ENCODE measurements at places on chromosomes 2 and 18. TPM values are rescaled to one million over a fixed set of nuclear protein-coding genes. Genes with fewer than 3 reads are reported as not detected.

DNA sequence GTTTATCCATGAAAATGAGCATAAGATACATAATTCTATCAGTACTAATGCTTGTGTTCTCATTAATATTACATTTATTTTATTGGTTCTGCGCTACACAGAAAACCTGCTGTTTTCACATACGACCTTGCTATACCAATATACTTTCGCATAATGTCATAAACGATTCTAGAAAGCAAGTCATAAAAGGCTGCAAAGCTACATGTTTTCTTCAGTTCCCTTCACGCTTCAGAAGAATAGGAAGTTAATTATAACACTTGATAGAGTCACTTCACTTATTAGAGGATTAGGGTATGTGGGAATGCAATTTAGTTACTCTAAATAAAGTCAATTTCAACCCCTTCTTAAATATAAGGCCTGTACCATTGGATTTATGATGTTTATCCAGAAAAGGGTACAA, 29.0 kb downstream of the PSME4 start:
- no peak overlapping the region for H3K27ac ChIP-seq
- no peaks in the 10 kb centered on the region for H3K27me3 ChIP-seq
- H3K4me1 ChIP-seq = no peaks in the 10 kb centered on the region
- H3K4me3 ChIP-seq = no peak overlapping the region
- H3K36me3 ChIP-seq = peaks cover 15% of the 10 kb centered on the region

DNA sequence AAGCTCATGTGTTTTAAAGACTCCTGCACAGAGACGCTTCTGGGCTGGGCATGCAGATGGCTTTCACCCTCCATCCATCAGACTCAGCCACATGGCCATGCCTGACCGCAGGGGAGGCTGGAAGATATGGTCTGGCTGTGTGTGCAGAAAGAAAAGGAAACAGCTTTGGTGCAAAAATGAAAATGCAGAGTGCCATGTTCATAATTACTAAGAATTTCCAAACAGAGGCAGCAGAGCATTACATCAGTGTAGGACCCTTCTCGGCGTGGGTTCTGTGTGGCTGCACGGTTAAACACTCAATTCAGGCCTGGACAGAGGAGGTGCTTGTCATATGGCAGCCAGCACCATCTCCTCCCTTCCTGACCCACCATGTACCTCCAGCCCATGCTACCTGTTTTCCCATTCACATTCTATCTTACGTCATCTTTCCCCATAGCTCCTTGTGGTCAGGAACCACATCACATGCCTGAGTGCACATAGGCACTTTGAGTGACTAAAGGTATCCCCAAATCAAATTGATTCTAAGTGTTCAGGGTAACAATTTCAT, 200.3 kb upstream of the ID2 start:
- peaks cover 2% of the 10 kb centered on the region for H3K27me3 ChIP-seq
- H3K36me3 ChIP-seq = no peaks in the 10 kb centered on the region
- peaks cover 30% of the 10 kb centered on the region for H3K4me1 ChIP-seq
- no peak overlapping the region for H3K27ac ChIP-seq
- no peak for DNase-seq
- H3K4me3 ChIP-seq = no peak overlapping the region

DNA sequence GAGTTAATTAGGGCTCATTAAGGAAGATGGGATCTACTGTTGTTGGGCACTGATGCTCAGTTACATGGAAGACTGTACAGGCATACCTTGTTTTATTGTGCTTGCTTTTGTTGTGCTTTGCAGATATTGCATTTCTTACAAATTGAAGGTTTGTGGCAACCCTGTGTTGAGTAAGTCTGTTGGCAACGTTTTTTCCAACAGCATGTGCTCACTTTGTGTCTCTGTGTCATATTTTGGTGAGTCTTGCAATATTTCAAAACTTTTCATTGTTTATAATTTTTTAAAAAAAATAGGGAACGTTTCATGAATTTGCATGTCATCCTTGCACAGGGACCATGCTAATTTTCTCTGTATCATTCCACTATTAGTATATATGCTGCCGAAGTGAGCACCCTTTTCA, 15.6 kb downstream of the PHLPP1 start:
- no peaks in the 10 kb centered on the region for H3K36me3 ChIP-seq
- H3K27me3 ChIP-seq = no peaks in the 10 kb centered on the region
- no peak overlapping the region for H3K27ac ChIP-seq
- DNase-seq = no peak

- H3K27me3 ChIP-seq = no peaks in the 10 kb centered on the region
- no peak overlapping the region for H3K4me3 ChIP-seq
- H3K4me1 ChIP-seq = no peaks in the 10 kb centered on the region
- H3K36me3 ChIP-seq = no peaks in the 10 kb centered on the region
- no peak for DNase-seq
- H3K27ac ChIP-seq = no peak overlapping the region
Observed at GRCh38 chr2:79972661-79973060, 331.9 kb downstream of the LRRTM1 start.

- no peak overlapping the region for H3K27ac ChIP-seq
- DNase-seq = no peak
- H3K4me3 ChIP-seq = no peak overlapping the region
- no peaks in the 10 kb centered on the region for H3K36me3 ChIP-seq
- H3K4me1 ChIP-seq = no peaks in the 10 kb centered on the region
- H3K27me3 ChIP-seq = no peaks in the 10 kb centered on the region
Observed at GRCh38 chr2:203853271-203853670, 14.3 kb upstream of the CTLA4 start.

DNA sequence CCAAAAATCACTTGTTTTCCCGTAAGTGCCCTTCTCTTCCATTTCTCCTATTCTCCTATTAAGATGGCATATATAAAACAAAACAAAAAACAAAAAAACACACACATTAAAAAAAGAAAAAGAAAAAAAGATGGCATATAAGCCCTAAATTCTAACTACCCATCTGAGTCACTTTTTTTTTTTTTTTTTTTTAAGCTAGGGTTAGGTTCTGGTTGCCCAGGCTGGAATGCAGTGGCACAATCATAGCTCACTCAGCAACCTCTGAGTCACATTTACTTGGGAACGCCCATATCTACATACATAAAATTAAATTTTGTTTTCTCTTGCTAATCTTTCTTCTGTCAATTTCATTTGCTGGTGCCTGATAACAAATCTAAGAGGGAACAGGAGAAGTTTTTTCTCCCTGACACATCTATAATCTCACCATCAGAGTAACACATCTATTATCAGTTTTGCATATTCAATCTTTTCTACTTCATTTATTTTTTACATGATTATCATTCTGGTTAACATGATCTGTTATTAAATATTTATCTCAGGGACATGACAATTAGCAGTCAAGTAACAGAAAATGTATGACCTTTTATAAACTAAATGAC, 52.1 kb downstream of the EEF1B2 start:
- H3K4me3 ChIP-seq = no peak overlapping the region
- no peaks in the 10 kb centered on the region for H3K27me3 ChIP-seq
- H3K27ac ChIP-seq = no peak overlapping the region
- H3K36me3 ChIP-seq = no peaks in the 10 kb centered on the region

DNA sequence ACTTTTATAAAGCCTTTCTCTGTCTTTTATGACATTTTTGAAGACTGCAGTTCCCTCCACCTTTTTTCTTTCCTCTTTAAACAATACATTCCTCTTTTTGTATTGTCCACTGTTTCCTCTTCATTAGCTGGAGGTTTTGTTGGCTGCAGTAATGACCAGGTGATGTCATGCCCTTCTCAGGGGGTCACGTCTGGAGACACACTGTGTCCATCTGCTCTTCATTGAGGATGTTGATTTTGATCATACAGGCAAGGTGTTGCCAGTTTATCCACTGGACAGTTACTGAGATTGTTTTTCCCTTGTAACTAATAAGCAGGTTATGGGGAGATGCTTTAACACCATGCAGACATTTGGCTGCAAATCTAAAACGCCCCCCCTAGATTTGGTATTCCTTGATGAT, 19.8 kb downstream of the ZNF407 start:
- DNase-seq = no peak
- no peak overlapping the region for H3K27ac ChIP-seq
- peaks cover 8% of the 10 kb centered on the region for H3K4me1 ChIP-seq
- H3K27me3 ChIP-seq = no peaks in the 10 kb centered on the region

GRCh38 chr2:156812496-156812895, 376.3 kb downstream of the GPD2 start:
- H3K27me3 ChIP-seq = no peaks in the 10 kb centered on the region
- no peak overlapping the region for H3K4me3 ChIP-seq
- H3K27ac ChIP-seq = no peak overlapping the region
- H3K4me1 ChIP-seq = no peaks in the 10 kb centered on the region
- H3K36me3 ChIP-seq = no peaks in the 10 kb centered on the region

- no peaks in the 10 kb centered on the region for H3K36me3 ChIP-seq
- no peak overlapping the region for H3K4me3 ChIP-seq
- H3K27me3 ChIP-seq = no peaks in the 10 kb centered on the region
- no peak for DNase-seq
- H3K4me1 ChIP-seq = no peaks in the 10 kb centered on the region
- H3K27ac ChIP-seq = no peak overlapping the region
Observed at GRCh38 chr2:149972066-149972465, 384.5 kb upstream of the MMADHC start.

- no peak overlapping the region for H3K4me3 ChIP-seq
- H3K27ac ChIP-seq = no peak overlapping the region
- no peaks in the 10 kb centered on the region for H3K27me3 ChIP-seq
- DNase-seq = no peak
- H3K4me1 ChIP-seq = no peaks in the 10 kb centered on the region
Observed at GRCh38 chr2:154338352-154338967, 360.0 kb upstream of the KCNJ3 start.

DNA sequence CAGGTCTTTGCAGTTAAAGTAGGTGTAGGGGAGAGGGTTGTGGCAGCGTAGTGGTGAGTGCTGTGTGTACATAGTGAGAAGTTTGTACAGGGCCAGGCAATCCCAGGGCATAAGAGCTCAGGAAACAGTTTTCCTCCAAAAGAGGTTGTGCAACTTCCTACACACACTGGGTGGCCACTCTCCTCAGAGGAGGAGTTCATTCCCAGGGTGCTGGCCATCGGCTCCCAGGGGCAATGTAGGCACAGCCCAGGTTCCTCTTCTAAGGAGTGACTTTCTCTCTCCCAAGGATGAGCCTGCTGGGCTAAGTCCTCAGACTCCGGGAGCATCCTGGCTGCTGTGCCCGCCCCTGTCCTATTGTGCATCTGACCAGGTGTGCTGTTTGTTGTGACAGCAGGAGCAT, 3.0 kb downstream of the ACOXL start:
- no peak for DNase-seq
- no peak overlapping the region for H3K4me3 ChIP-seq
- H3K4me1 ChIP-seq = peaks cover 10% of the 10 kb centered on the region
- no peaks in the 10 kb centered on the region for H3K36me3 ChIP-seq
- H3K27ac ChIP-seq = no peak overlapping the region

GRCh38 chr2:147288131-147288530, 556.7 kb upstream of the ACVR2A start:
- no peaks in the 10 kb centered on the region for H3K4me1 ChIP-seq
- H3K27me3 ChIP-seq = no peaks in the 10 kb centered on the region
- H3K27ac ChIP-seq = no peak overlapping the region
- no peak overlapping the region for H3K4me3 ChIP-seq
- no peaks in the 10 kb centered on the region for H3K36me3 ChIP-seq
- no peak for DNase-seq

DNA sequence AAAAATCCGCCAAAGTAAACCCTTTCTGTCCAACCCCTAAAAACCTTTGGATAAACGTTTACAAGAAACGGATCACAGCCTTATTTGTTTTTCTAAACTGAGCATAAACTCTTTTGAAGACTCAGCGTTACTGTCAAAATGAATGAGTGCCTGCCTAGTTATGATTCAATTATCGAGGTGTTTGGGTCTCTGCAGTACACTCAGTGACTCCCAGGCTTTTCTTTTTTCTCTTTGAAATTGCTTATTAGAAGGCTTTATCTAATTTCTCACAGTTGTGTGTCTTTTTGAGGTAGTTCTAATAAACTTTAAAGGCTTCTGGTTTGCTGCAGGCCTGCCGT, 663 bp downstream of the RHBDD1 start:
- H3K4me1 ChIP-seq = peaks cover 37% of the 10 kb centered on the region
- no peaks in the 10 kb centered on the region for H3K36me3 ChIP-seq
- no peaks in the 10 kb centered on the region for H3K27me3 ChIP-seq
- H3K4me3 ChIP-seq = peak overlapping the region; percentile 72
- H3K27ac ChIP-seq = peak overlapping the region; percentile 99
- DNase-seq = no peak

Gene PSTPIP2
- total RNA-seq = 6.1 TPM

GRCh38 chr2:217204358-217204757, 344.5 kb upstream of the TNP1 start:
- peaks cover 2% of the 10 kb centered on the region for H3K4me1 ChIP-seq
- no peaks in the 10 kb centered on the region for H3K27me3 ChIP-seq
- no peaks in the 10 kb centered on the region for H3K36me3 ChIP-seq
- no peak overlapping the region for H3K27ac ChIP-seq
- no peak for DNase-seq

Gene PTGR3
- total RNA-seq = 7.8 TPM

GRCh38 chr2:155364766-155365165, 666.3 kb downstream of the KCNJ3 start:
- H3K4me3 ChIP-seq = no peak overlapping the region
- DNase-seq = no peak
- H3K27ac ChIP-seq = no peak overlapping the region
- H3K27me3 ChIP-seq = no peaks in the 10 kb centered on the region
- no peaks in the 10 kb centered on the region for H3K4me1 ChIP-seq
- no peaks in the 10 kb centered on the region for H3K36me3 ChIP-seq

Gene IDH1
- 32.8 TPM for total RNA-seq

DNA sequence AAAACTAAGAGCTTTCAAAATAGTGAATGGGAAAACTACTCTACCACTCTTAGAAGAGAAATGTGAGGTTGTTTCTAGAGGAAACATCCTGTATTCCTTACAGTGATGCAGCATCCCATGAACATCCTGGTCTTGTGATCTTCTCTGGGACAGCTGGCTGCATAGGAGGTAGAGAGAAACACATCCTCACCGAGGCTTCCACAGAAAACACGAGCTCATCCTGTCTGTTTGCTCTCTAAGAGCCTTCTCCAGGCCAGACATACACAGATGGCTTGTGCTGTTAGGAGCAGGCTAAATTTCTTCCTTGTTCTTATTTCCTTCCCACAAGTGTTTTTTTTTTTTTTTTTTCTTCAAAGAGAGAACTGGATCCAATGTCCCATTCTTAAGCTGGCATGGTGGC, 14.7 kb upstream of the FZD7 start:
- H3K27me3 ChIP-seq = no peaks in the 10 kb centered on the region
- DNase-seq = no peak
- H3K4me1 ChIP-seq = no peaks in the 10 kb centered on the region
- H3K4me3 ChIP-seq = no peak overlapping the region

Gene SLC14A1
- 2.8 TPM for total RNA-seq

DNA sequence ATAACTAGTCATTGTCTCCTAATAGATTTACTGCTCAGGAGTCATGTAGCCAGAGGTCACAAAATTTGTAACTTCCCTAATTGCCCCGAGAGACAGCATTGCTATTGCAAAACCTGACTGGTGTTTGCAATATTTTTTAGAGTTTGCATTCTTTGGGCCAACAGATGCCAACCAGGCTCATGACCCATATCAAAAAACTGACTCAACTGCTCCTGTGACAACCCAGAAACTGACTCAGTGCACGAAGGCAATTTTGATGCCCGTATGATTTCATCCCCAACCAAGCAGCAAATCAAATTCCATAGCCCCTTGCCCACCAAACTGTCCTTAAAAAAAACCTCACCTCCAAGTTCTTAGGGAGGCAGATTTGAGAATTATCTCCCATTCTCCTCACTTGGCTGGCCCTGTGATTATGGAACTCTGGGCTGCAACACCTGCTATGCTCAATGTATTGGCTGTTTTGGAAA, 951.3 kb downstream of the TSN start:
- no peak overlapping the region for H3K27ac ChIP-seq
- no peak for DNase-seq
- no peak overlapping the region for H3K4me3 ChIP-seq
- H3K4me1 ChIP-seq = no peaks in the 10 kb centered on the region
- H3K36me3 ChIP-seq = no peaks in the 10 kb centered on the region
